ENCODE measurements at places on chromosomes 13 and 19.

DNA sequence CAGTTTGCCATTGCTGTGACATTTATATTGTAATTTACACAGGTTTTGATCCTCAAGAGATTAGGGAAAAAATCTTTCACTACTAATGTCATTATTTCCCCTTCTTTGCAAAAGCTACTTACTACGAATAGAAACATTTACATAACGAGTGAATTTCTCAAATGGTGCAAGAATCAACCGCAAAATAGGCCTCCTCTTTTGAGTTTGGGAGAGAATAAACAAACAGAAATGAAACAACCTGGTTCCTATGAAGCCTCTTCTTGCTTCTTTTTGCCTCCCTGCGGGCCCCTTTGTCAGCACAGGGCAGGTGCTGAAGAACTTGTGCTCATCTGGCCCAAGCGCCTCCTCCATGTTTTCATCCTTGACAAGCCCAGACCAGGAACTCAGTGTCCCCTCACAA lies 10.1 kb upstream of the GJA3 start:
- DNase-seq = no peak

DNA sequence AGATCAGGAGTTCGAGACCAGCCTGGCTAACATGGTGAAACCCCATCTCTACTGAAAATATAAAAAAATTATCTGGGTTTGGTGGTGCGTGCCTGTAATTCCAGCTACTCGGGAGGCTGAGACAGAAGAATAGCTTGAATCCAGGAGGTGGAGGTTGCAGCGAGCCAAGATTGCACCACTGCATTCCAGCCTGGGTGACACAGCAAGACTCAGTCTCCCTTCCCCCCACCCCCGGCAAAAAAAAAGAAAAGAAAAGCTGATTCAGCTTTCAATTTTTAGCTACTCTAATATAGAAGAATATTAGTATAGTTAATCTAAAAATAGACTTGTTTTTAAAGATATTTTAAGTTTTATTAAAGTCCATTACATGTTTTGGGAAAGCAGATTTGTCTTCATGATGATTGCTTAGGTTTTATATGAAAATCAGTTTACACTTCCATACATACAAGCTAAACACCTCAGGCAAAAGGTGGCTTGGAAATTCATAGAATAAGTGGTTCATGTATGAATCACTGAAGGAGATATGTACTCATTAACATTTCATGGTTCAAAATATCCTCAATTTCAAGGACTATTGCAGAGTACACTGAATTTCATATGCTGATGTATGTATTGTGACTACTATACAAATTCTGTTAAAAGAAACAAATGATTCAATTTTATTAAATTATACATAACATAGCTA lies 165.2 kb downstream of the TDRD3 start:
- no peak for DNase-seq

DNA sequence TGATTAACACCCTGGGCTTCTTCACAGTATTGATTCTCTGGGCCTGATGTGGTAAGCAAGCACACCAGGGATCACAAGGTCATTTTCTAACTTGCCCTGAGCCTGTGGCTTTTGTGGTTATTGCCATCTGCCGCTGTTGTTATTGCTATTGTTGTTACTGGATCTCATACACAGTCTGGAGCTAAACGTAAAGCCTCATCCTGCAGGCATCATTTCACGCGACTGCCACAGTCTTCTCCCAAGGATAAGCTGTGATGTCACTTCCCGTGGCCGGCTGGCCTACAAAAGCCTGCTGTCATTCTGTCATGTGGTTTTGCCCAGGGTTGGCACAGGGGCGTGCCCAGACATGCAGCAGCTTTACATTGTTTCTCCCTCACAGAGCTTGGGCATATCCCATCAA lies 154.0 kb upstream of the GPR12 start:
- no peak for DNase-seq

DNA sequence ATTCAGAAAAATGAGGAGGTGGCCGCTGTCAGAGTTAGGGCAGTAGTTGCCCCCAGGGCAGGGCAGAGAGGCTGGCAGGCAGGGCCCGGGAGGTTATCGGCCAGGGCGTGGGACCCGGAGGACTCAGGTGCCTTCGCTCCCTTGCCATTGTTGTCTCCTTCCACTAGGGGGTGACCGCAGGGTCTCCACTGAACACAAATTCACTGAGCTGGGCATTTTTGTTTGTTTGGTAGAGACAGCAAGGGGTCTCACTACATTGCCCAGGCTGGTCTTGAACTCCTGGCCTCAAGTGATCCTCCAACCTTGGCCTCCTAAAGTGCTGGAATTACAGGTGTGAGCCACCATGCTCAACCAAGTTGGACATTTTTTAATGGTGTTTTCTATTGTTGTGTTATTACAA lies 25.1 kb downstream of the CARS2 start:
- DNase-seq = no peak

GRCh38 chr13:20988033-20988908 lies 73.1 kb downstream of the LATS2 start:
- no peak for DNase-seq

GRCh38 chr13:110559429-110559943 lies 2.0 kb downstream of the RAB20 start:
- DNase-seq = no peak

DNA sequence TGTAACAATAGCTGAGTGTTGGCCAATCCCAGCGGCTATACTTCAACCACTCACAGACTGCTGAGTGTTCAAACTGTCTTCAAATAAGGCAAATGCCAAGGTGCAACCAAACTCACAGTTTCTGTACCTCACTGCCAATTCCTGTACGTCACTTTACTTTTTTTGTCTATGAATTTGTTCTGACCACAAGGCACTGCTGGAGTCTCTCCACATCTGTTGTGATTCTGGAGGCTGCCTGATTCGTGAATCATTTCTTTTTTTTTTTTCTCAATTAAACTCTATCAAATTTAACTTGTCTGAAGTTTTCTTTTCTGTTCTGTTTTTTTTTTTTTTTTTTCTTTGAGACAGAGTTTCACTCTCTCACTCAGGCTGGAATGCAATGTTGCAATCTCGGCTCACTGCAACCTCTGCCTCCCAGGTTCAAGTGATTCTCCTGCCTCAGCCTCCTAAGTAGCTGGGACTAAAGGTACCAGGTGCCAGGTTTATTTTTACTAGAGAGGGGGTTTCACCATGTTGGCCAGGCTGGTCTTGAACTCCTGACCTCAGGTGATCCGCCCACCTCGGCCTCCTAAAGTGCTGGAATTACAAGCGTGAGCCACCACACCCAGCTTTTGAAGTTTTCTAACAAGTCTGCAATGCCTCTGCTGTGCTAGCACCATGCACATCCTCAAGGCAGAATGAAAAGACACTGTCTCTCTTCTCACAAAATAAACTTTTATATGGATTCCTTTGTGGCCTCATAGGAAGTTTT lies 401.7 kb downstream of the IRS2 start:
- DNase-seq = no peak

GRCh38 chr13:41332829-41333228 lies 21.8 kb downstream of the NAA16 start:
- no peak for DNase-seq

DNA sequence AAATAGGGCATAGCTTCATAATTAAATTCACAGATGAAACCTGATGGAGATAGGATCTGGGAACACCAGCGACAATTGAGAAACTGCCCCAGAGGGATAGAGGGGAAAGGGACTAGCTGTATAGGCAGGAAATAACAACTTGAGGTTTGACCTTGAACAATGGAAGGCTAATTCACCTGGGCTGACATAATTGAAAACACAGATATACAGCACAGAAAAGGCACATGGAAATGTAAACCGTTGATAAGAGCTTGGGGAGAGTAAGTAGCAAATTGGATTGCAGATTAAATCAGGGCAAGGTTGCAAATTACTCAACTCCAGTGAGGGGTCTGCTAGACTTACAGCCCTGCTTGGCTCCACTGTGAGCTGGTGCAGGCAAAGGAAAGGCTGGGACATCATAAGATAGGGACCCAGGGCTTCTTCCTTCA lies 246.7 kb downstream of the DLEU7 start:
- no peak for DNase-seq

GRCh38 chr13:46124967-46125933 lies 20.4 kb upstream of the CPB2 start:
- DNase-seq = no peak

DNA sequence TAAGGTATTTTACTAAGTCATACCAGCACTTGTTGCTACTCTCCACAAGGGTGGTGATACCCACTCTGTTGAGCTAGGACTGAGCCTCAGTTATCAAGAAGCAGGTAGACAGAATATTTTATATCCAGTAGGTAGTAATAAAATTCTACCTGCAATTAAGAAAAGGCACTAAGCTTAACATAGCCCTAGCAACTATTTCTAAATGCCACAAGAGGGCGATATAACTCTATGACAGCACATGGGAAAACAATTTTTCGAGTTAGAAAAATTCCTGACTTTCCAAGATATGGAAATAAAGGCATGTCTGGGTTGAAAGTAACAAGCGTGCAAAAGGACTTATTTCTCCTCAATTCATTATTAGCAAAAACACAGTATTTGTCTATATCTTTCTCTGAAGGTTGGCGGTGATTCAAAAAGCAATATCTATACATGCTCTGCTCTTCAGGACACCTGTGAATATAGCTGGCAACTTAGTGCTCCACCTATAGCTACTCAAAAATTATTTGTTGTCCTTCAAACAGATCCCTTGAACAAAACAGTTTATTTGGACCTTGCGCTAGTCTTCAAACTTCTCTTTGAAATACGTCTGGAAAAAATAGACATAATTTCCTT lies 14.7 kb downstream of the CCDC169 start:
- DNase-seq = no peak

- no peak for DNase-seq
Observed at GRCh38 chr19:49685845-49686332, 3.5 kb upstream of the ADM5 start.

- DNase-seq = no peak
Observed at GRCh38 chr13:34064456-34065205, 246.7 kb downstream of the RFC3 start.

DNA sequence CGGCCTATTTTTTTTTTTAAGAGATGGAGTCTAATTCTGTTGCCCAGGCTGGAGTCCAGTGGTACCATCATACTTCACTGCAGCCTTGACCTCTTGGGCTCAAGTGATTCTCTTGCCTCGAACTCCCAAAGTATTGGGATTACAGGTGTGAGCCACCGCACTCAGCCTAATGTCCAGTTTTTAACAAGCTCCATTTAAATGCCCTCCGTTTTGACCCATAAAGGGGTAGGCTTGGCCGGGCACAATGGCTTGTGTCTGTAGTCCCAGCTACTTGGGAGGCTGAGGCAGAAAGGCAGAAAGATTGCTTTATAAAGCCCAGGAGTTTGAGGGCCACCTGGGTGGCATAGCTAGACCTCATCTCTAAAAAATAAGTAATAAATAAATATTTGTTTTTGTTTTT lies 11.8 kb downstream of the LDLR start:
- no peak for DNase-seq

GRCh38 chr13:63625869-63626268 lies 2210.2 kb upstream of the PCDH20 start:
- no peak for DNase-seq

GRCh38 chr19:38549061-38549460 lies 68.7 kb downstream of the MAP4K1 start:
- DNase-seq = no peak

DNA sequence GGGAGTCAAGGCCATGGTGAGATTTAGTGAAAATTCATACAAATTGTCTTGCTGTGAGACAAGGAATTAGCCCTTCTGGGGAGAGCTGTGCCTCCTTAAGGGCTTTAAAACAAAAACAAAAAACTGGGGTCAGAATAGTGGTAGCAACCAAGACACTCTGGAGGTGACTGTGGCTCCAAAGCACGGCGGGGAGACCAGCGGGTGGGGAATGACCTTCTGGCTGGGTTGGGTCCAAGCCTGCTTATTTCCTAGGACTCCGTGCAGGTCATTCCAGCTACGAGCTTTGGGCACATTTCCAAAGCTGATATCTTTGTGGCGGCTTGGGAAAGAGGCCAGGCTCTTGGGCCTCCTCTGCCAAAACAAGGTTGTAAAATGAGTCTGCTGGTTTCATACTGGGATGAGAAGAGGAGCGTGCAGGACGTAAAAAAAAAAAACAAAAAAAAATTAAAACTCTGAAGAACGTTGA lies 348.3 kb downstream of the UQCRFS1 start:
- no peak for DNase-seq
